ENCODE measurements at places on chromosomes 2 and 18.

DNA sequence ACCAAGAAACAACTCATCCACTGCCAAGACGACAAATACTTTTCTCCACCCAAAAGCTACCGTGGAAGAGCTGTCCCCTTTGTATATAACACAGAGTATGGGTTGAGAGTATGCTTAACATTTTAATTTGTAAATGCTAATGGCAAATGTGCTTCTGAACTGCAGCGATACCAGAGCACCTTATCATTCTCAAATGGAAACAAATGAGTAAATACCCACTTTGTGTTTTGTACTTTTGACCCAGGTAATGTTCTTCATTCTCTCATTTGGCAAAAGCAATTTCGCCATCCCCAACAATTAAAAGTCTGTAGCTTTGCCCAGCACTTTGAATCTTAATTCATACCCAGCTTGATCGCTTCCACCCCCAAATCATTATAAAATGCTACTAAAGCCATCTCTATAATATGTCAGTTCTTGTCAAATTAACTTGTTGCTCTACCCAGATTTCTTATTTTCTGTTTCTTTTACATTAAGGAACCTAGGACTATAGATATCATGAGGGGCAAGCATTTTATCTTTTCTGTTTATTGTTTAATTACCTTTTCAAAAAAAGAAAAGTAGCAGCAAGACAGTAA, 6.2 kb upstream of the POU3F3 start:
- DNase-seq = no peak

DNA sequence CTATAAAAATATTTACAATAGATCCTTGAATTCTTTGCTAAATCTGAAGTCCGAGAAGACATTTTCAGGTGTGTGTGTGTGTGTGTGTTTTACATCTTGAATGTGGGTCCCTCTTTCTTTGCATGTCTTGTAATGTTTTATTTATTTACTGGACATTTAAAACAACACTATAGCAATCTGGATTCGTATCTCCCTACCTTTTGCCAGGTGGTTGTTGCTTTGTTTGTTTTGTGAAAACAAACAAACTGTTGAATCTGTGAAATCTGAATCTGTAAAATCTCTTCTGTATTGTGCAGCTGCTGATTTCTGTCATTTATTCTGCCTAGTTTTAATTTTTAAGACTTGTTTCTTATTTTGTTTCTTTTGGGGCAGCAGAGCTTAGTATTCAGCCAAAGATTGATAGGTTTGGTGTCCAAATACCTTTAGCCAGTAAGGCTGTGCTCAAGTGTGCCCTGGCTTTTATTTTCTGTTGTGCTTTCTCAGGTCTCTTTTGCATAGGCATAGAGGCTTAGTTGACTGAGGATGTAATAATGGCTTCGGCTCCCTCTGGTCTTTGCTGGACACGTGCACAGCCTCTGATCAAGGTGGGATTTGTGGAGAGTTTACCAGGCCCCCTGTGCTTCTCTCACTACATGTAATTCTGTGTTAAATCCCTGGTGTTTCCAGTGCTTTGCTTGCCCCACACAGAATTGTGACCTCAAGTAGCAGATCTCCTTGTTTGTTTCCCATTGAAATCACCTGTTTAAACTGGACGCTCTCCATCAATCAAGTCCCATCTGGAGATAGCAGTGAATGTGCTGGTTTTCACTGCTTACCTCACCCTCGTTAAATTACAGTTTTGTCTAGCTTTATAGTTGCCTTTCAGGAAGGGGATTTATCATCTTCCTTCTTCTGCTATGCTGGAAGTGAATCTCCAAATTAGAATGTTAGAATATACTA, 71.1 kb downstream of the BIRC6 start:
- DNase-seq = peak; percentile 84

DNA sequence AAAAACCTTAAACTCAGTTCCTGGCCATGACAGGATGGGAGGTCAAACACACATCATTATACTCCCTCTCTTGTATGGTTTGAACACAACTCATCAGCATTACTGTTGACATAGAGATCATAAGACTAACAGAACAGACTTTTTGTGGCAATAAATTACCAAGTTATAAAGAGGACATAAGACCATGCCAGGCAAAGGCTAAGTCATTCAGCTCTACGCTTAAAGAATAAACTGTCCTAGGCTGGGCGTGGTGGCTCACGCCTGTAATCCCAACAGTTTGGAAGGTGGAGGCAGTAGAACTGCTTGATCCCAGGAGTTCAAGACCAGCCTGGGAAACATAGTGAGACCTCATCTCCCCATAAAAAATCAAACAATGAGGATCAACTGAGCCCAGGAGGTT, 16.4 kb downstream of the NLRC4 start:
- DNase-seq = no peak

DNA sequence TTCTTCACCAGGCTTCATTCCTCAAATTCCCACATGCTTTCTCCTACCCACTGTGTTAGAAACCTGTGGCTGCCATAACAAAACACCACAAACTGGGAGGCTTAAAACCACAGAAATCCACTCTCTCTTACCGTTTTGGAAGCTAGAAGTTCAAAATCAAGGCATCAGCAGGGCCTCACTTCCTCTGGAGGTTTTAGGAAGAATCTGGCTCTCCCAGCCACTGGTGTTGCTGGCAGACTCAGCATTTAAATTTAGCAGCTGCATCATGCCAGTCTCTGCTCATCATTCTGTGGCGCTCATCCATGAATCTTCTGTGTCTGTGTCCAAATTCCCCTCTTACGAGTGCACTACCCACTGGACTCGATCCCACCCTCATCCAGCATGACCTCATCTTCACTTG, 248.5 kb downstream of the ZNF516 start:
- DNase-seq = no peak

- no peak for DNase-seq
These were observed 411.7 kb downstream of the DSEL start for GRCh38 chr18:67104700-67105284.

GRCh38 chr2:64330281-64331113, 123.5 kb upstream of the LGALSL start:
- DNase-seq = peak; percentile 76

- DNase-seq = no peak
These were observed 115.4 kb upstream of the PKDCC start for GRCh38 chr2:41932241-41933045.

GRCh38 chr2:234840336-234840735, 111.5 kb upstream of the SH3BP4 start:
- no peak for DNase-seq
